ENCODE measurements at places on chromosomes 2 and 18. TPM values are rescaled to one million over a fixed set of nuclear protein-coding genes. Genes with fewer than 3 reads are reported as not detected.

DNA sequence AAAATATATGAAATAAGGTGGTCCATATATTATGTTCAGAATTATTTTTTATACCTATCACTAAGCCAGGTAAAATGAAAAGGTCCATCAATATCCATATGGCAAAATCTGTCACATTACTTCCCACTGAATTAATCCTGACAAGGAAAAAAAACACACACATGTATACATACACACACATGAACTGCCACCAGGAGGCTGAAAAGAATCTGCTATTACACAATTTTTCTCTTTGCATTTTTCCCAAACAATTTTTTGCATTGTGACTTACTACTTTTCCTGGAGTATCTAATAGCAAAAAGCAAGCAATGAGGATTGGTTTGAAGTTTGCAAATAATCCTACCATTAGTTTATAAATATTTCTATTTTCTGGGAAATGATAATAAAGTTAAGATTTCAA, 128.2 kb upstream of the CD226 start:
- H3K4me3 ChIP-seq: no peak overlapping the region
- no peaks in the 10 kb centered on the region for H3K27me3 ChIP-seq
- no peak for DNase-seq
- no peak overlapping the region for H3K27ac ChIP-seq
- H3K36me3 ChIP-seq: no peaks in the 10 kb centered on the region
- peaks cover 12% of the 10 kb centered on the region for H3K4me1 ChIP-seq

DNA sequence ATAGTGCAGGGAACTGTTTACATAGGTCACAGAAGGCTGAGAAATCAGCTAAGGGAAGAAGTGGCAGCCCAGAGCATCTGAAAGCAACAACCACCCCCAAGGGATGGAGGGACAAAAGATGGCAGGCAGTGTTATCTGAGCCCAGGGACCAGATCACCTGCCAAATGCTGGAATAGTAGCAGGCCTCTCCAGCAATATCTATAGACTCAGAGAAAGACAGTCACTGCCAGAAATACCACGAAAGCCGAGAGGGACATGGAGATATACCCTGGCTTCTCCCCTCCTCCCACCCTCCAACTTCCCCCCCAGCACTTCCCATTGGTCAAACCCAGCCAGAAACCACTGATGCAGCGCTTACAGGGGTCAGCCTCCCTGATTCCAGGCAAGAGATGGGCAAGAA, 58.4 kb upstream of the PPP1CB start:
- H3K27ac ChIP-seq: no peak overlapping the region
- DNase-seq: no peak
- no peaks in the 10 kb centered on the region for H3K36me3 ChIP-seq
- H3K27me3 ChIP-seq: no peaks in the 10 kb centered on the region

DNA sequence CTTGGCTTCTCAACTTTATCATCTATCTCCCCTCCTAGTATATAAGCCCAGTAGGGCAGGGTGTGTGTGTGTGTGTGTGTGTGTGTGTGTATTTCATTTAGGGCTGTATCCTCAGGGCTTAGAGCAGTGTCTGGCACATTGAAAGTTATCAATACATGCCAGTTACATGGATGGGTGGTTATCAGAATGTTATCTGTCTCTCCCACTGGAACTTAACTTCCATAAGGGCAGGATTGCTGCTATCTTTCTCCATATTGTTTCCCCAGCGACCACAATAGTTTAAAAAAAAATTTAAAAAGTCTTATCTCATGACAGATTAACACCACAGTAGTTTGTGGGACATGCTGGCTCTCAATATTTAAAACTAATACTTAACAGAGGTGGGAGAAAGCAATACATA, 488.9 kb downstream of the PLCL1 start:
- no peak overlapping the region for H3K27ac ChIP-seq
- no peaks in the 10 kb centered on the region for H3K36me3 ChIP-seq
- no peak overlapping the region for H3K4me3 ChIP-seq
- H3K4me1 ChIP-seq: no peaks in the 10 kb centered on the region
- peaks cover 9% of the 10 kb centered on the region for H3K27me3 ChIP-seq

- no peak overlapping the region for H3K4me3 ChIP-seq
- H3K27ac ChIP-seq: no peak overlapping the region
- no peak for DNase-seq
- no peaks in the 10 kb centered on the region for H3K36me3 ChIP-seq
- H3K4me1 ChIP-seq: no peaks in the 10 kb centered on the region
Measured at GRCh38 chr2:165185633-165186032, 18.2 kb downstream of the SCN3A start.

DNA sequence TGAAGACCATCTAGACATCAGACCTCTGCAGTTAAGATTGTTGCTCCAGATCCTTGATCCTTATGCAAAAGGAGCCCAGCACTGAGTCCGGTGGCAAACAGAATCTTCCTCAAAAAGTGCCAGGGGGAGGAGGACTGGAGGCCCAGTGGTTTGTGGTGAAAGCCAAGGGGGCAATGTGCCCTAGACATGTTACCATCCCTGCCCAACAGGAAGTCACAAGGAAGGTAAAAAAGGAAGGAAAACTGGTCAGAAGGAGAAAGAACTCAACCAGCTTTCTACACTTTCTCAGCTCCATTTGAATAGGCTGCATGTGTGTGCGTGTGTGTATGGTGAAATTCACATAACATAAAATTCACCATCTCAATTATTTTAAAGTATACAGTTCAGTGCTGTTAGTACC, 25.0 kb upstream of the KDM3A start:
- H3K27ac ChIP-seq: no peak overlapping the region
- no peak for DNase-seq
- H3K27me3 ChIP-seq: peaks cover 63% of the 10 kb centered on the region

GRCh38 chr2:75516378-75517360, 44.1 kb downstream of the EVA1A start:
- H3K27me3 ChIP-seq: no peaks in the 10 kb centered on the region
- peak overlapping the region; percentile 29 for H3K27ac ChIP-seq
- peak; percentile 30 for DNase-seq

GRCh38 chr2:38146275-38146906, 70.4 kb upstream of the CYP1B1 start:
- H3K27me3 ChIP-seq: no peaks in the 10 kb centered on the region
- no peak overlapping the region for H3K27ac ChIP-seq
- peaks cover 1% of the 10 kb centered on the region for H3K4me1 ChIP-seq
- H3K36me3 ChIP-seq: peaks cover 3% of the 10 kb centered on the region
- DNase-seq: peak; percentile 87

GRCh38 chr18:79577451-79578395, 101.9 kb upstream of the CTDP1 start:
- no peak overlapping the region for H3K27ac ChIP-seq
- H3K27me3 ChIP-seq: peaks cover 2% of the 10 kb centered on the region
- no peaks in the 10 kb centered on the region for H3K36me3 ChIP-seq
- H3K4me3 ChIP-seq: no peak overlapping the region
- no peak for DNase-seq

DNA sequence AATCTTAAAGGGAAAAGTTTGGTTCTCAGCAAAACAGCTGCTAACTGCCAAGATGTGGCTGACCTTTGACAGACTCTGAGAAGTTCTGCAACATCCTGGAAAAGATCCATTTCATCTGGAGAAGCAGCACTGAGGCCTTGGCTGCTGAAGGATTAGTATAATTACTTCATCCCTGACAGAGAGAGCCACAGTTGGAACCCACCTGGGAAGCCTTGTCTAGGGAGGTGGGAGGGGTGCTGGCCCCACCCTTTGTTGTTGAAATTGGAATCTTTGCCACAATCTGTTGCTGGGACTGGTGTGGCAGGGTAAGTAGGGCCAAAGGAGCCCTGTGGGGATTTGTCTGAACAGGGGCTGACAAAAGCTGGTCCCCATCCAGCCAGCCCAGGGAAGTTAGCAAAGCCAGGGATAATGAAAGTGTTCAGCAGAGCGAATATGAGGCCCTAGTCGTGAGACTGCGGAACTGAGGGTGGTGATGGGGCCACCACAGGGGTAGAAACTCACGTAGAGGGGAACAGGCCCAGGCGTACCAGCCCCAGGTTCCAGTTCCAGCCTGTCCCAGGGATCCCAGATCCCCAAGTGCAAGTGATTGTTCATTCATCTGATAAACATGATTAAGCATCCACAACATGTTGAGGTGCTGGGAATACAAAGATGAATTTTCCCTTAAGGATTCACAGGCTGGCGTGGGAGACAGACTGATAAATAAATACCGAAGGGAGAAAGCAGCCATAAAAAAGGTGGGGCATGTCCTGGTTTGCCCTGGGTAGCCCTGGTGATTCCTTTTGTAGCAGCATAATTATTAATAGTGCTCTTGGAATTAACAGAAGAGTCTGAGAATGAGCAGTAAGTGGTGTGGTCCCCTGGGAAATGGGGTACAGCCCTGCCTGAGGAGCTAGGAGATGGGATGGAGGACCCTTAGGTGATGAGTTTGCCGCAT, 60.0 kb downstream of the MYO1B start:
- no peak for DNase-seq
- peaks cover 9% of the 10 kb centered on the region for H3K36me3 ChIP-seq
- peaks cover 19% of the 10 kb centered on the region for H3K4me1 ChIP-seq
- no peaks in the 10 kb centered on the region for H3K27me3 ChIP-seq
- H3K27ac ChIP-seq: peak overlapping the region; percentile 31
- H3K4me3 ChIP-seq: no peak overlapping the region

GRCh38 chr2:224838335-224838734, 122.2 kb upstream of the CCDC195 start:
- H3K36me3 ChIP-seq: peaks cover 17% of the 10 kb centered on the region
- H3K27me3 ChIP-seq: no peaks in the 10 kb centered on the region
- H3K4me3 ChIP-seq: no peak overlapping the region
- no peak for DNase-seq
- peak overlapping the region; percentile 6 for H3K27ac ChIP-seq

DNA sequence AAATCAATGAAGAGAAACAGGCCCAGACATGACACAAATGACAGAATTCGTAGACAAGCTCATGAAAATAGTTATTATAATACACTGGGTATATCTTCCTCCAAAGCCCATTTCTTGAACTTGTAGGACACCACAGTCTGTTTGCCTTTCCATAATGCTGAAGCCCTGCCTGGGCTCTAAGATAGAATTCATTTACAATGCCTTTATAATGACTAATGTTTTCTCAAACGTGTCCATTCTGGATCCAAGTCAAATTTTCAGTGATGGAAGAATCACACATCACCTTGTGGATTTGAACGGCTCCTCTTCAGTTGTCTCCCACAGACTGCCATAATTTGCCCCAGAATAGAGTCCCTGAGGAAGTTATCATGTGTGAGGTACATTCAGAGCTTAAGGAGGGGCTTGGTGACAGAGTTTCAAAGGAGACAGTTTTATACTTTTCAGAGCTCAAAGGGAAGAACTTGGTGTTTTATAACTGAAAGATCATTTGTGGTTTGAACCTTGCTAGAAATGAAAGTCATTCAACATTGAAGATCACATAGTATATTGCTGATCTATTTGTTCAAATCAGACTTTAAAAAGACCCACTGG, 38.2 kb downstream of the CASP8 start:
- H3K27me3 ChIP-seq: no peaks in the 10 kb centered on the region
- no peak overlapping the region for H3K4me3 ChIP-seq
- peaks cover 16% of the 10 kb centered on the region for H3K36me3 ChIP-seq

DNA sequence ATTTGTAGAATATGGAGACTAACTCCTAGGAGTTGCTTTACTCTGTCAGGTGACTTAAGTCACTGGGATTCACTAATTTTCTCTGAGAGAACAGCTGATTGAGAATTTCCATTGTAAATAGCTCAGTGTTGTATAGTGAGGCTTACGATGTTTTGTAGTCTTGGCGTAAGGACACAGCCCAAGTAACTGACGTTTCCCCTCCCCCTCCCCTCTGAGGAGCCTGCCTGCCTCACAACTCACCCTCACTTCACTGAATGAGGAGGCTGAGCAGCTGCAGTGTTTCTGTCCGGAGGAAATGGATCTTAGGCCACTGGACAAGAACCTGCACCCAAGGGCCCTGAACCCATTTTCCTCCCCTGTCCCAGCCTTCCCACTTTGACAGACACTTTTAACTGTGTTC, 264.6 kb downstream of the PHLPP1 start:
- H3K4me1 ChIP-seq: peaks cover 4% of the 10 kb centered on the region
- H3K27ac ChIP-seq: no peak overlapping the region
- no peaks in the 10 kb centered on the region for H3K27me3 ChIP-seq
- H3K4me3 ChIP-seq: no peak overlapping the region
- H3K36me3 ChIP-seq: peaks cover 10% of the 10 kb centered on the region
- no peak for DNase-seq

DNA sequence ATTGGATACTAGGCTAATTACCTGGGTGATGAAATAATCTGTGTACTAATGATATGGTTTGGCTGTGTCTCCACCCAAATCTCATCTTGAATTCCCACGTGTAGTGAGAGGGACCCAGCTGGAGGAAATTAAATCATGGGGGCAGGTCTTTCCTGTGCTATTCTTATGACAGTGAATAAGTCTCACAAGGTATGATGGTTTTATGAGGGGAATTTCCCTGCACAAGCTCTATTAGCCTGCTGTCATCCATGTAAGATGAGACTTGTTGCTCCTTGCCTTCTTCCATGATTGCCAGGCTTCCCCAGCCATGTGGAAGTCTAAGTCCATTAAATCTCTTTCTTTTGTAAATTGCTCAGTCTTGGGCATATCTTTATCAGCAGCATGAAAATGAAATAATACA, 394.1 kb upstream of the SYT4 start:
- H3K4me1 ChIP-seq: peaks cover 16% of the 10 kb centered on the region
- H3K27me3 ChIP-seq: no peaks in the 10 kb centered on the region
- H3K36me3 ChIP-seq: no peaks in the 10 kb centered on the region

DNA sequence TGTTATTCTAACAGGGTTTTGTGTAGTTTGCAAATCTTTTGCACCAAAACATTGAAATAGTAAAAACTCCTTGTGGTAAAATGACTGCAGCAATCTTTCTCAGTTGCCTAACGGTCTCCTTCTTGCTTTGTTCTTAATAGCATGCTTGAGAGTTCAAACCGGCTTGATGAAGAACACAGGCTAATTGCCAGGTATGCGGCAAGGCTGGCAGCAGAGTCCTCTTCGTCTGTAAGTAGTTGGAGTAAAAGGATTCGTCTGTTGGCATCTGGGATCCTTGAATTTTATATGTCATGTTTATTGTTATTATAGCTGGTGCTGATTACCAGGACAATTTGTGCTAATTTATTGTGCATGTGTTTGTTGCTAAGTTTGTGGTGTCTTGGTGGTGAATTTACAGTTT, 138.1 kb downstream of the DTNA start:
- peaks cover 2% of the 10 kb centered on the region for H3K36me3 ChIP-seq
- no peaks in the 10 kb centered on the region for H3K27me3 ChIP-seq
- no peak for DNase-seq
- H3K4me1 ChIP-seq: peaks cover 6% of the 10 kb centered on the region

DNA sequence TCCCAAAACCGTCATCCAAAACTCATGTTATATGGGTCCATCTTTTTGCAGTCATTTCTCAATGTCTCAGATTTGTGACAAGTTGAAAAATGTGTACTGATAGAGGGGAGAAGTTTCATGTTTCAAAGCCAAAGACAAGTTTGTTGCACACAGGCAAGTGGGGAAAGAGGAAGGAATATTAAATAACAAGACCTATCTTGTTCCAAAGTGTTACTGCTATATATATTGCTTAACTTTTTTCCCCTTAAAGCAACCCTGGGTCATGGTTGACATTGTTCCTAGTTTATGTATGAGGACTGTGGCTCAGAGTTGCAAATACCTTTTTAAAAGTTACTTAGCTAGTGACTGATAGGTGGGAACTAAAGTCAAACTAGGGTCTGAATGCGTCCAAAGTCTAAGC, 1.7 kb downstream of the ITGA4 start:
- no peaks in the 10 kb centered on the region for H3K36me3 ChIP-seq
- H3K27ac ChIP-seq: no peak overlapping the region
- peaks cover 4% of the 10 kb centered on the region for H3K27me3 ChIP-seq
- no peak for DNase-seq
- peaks cover 25% of the 10 kb centered on the region for H3K4me1 ChIP-seq
- no peak overlapping the region for H3K4me3 ChIP-seq

The ACAA2 gene
- 57.7 TPM for total RNA-seq

The TXNDC2 gene
- 0.11 TPM for total RNA-seq

The PLGLB1 gene
- total RNA-seq: 3.3 TPM

The CTDSP1 gene
- total RNA-seq: 138 TPM

The CNRIP1 gene
- 33.9 TPM for total RNA-seq

The CGREF1 gene
- 1.2 TPM for total RNA-seq

The HOXD13 gene
- total RNA-seq: not detected
